ENCODE measurements at places on chromosomes 11 and 22.

- DNase-seq = no peak
These were observed 210.6 kb downstream of the CSNK2A3 start for GRCh38 chr11:11142430-11142829.

DNA sequence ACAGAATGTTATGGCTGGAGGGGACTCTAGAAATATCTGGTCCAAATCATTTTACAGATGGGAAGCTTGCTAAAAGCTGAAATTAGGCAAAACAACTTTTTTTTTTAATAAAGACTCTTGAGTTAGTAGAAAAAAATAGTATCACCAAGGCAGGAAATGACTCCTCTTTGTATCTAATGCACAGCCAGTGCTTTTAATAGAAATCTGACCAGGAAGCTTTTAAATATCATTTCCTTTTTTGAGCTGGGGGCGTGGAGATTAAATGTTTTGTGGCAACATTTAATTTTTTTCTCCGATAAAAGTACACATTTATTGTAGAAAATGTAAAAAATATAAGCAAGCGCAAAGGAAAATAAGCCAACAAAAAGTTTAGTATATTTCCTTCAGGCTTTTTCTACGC is 22.5 kb downstream of the TRAF6 start:
- DNase-seq = no peak

DNA sequence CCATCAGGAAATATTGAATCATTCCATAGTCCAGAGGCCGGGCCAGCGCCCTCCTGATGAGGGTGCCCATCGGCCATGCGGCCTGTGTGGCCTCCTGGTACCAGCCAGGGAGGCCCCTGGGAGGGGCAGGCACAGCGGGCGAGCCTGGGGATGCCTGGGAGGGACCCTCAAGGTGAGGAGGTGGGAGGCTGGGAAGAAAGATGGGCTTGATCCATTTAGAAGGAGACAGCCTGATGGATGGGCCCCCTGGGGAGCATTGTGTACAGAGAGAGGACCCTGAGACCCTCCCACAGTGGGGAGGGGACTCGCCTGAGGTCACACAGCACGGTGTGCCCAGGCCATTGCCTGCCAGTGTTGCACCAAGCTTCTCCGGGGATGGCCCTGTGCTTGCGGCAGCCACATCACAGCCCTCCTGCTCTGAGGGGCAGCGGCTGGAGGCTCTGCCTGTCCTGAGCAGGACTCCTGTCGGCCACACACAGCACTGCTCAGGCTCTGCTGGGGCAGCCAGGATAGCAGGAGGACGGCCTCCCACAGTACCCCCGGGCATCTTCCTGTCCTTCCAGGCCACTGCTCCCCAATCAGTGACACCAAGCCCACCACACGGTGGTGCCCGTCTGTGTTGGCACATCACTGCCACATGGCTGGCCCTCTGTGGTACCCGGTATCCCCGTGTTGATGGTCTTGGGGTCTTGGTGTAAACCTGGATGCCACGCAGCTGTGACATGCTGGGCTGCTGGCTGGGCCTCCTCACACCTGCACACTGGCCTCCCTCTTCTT is 290.0 kb downstream of the TBC1D22A start:
- no peak for DNase-seq

GRCh38 chr11:83004746-83005556 is 66.7 kb downstream of the RAB30 start:
- no peak for DNase-seq

GRCh38 chr11:66957971-66958231 is 282 bp downstream of the PC start:
- DNase-seq = no peak

- peak; percentile 41 for DNase-seq
These were observed 22.4 kb upstream of the MYH9 start for GRCh38 chr22:36409911-36410756.

DNA sequence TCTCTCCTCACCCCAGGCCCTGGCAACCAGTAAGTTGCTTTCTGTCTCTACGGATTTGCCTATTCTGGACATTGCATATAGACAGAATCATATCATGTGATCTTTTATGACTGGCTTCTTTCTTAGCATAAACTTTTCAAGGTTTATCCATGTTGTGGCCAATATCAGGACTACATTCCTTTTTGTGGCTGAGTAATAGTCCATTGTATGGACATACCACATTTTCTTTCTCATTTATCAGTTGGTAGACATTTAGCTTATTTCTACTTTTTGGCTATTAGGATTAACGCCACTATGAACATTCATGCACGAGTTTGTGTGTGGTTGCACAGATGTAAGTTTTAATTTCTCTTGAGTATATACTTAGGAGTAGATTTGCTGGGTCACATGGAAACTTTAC is 35.7 kb downstream of the ARFGAP3 start:
- DNase-seq = no peak

- no peak for DNase-seq
These were observed 12.3 kb downstream of the FADS2 start for GRCh38 chr11:61840371-61840770.

DNA sequence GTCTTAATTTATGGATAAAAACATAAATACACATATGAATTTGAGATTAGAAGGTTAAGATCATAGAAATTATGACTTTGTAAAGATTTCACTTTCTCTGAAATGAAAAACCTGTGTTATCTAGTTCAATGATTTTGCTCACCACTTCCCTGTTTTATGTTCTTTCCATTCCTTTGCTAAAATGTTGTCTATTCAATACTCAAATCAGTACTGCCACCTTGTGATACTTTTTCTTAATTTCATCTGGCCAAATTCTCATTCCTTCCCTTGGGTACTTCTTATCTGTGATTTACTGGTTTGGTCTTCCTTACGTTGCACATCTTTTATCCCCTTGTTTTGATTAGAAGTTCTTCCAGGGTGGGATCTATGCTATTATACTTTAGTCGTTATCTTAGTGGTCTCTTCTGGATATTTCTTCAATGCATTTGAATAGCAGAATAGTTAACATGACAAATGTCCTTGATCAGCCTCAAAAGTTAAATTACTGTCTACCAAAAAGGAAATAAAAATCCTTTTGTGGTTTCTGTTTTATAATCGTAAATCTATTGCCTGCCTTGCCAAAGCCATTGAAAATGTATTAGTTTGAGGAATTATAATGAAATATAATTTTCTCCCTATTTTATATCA is 197.0 kb downstream of the PGR start:
- DNase-seq = no peak

DNA sequence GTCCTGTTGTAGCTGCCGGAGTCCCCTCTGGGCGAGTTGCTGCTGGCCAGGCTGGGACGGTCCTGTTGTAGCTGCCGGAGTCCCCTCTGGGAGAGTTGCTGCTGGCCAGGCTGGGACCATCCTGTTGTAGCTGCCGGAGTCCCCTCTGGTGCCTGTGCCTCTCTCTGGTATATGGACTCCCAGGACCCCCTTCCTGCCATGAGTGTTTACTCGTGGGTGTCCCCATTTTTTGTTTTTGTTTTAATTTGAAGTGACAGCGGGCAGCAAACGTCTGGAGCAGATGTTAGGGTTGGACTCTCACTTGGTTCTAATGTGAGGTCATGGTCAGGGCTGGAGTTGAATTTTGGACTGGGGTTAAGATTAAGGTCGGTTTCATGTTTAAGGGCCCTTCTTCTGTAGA is 14.2 kb downstream of the SHANK3 start:
- DNase-seq = no peak

- no peak for DNase-seq
These were observed 11.3 kb downstream of the USP35 start for GRCh38 chr11:78200061-78200460.

- DNase-seq = no peak
These were observed 33.5 kb upstream of the SMIM38 start for GRCh38 chr11:69122326-69122629.

GRCh38 chr11:31808721-31809540 is 2.2 kb downstream of the PAX6 start:
- no peak for DNase-seq

DNA sequence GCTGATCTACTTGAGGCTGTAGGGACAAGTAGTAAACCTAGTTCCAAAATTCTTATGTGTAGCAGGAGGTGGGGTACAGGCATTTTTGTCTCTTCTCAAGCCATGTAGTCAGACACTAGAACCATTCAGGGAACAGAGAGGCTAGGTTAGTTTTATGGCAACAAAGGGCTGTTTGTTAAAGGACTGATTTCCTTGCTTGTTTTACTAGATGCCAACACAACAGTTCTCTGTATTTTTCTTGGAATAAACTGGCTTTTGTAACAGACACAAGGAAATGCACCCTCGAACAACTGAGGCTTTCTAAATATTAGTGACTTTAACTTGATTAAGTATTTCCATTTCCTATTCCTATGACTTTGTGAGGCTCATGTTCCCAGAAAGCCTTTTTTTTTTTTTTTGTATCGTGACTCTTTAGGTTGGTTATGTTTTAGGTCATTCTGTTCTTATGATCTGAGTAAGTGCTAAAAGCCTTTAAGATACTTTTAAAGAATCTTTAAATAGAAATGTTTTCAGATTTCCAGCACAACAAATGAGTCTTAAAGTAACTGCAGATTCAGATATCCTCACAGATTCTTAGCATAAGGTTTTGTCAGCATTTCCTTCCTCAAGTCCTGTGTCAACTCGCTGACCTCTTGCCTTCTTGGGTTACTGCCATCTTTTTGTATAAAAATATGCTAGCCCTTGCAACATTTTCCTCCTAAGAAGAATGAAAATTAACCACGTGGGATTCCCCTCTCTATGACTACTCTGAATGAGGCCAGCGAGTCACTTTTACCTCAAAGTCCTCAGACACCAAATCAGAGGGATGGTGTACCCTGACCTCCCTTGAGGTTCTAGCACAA is 92.5 kb downstream of the CCDC83 start:
- DNase-seq = no peak

GRCh38 chr11:74370123-74370522 is 28.1 kb downstream of the PGM2L1 start:
- DNase-seq = no peak

GRCh38 chr22:46537225-46537945 is at the start of gene CELSR1:
TSS of gene CELSR1 (minus strand) at chr22:46537620. CDS start at chr22:46537170, 450 bp downstream.
- DNase-seq = no peak

- DNase-seq = no peak
These were observed 2.3 kb upstream of the PVALB start for GRCh38 chr22:36819112-36819511.

GRCh38 chr11:70464509-70465361 is 66.4 kb downstream of the CTTN start:
- no peak for DNase-seq

GRCh38 chr11:1755692-1756561 is 5.5 kb upstream of the IFITM10 start:
- no peak for DNase-seq

GRCh38 chr11:103586756-103587155 is 449.7 kb upstream of the DDI1 start:
- DNase-seq = no peak

Data from stimulated activated CD8-positive, alpha-beta memory T cell treated with anti-CD3 and anti-CD28 coated beads, Interleukin-15, amount 100 ng/mL, for 1 hour (primary cell).